ENCODE measurements at places on chromosomes 12 and 14.

DNA sequence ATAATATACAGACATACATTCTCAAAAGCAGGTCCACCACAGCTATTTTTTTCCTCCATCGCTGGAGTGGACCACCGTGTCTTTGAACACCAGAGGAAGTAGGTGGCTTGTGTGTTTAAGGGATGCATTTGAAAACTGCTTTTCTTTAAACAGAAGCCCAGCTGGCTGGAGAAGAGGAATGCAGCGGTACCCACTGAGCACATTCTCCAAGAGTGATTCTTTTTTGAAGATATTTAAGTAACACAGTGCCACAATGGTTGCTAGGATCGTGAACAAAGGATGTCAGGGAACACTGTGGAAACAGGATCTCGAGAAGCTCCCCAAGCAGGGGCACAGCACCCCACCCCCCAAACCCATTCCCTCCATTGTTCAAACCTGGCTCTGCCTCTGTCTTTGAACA is 286.6 kb upstream of the PWP1 start:
- no peak for DNase-seq

- DNase-seq = no peak
Observed at GRCh38 chr12:111842556-111843396, 748 bp downstream of the MAPKAPK5 start.

GRCh38 chr14:22210026-22210425 is 379.0 kb downstream of the DAD1 start:
- no peak for DNase-seq

GRCh38 chr12:113861708-113862312 is 104.3 kb downstream of the RBM19 start:
- DNase-seq = no peak

DNA sequence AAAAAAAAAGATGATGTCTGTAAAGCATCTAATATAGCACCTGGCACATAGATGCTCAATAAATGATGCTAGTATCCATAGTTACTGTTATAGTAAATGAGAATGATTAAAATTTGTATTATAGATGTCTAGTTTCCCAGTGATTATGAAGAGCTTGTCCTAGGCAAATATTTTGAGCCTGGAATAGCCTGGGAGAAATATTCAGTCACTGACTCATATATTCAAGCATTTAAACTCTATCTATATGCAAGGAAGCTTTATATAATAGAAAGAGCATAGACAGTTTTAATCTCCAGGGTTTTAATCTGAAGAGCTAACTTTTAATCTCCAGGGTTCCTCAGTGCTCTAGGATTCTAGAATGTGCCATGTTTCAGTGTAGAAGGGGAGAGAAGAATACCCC is 91.5 kb upstream of the VASH1 start:
- DNase-seq = no peak

DNA sequence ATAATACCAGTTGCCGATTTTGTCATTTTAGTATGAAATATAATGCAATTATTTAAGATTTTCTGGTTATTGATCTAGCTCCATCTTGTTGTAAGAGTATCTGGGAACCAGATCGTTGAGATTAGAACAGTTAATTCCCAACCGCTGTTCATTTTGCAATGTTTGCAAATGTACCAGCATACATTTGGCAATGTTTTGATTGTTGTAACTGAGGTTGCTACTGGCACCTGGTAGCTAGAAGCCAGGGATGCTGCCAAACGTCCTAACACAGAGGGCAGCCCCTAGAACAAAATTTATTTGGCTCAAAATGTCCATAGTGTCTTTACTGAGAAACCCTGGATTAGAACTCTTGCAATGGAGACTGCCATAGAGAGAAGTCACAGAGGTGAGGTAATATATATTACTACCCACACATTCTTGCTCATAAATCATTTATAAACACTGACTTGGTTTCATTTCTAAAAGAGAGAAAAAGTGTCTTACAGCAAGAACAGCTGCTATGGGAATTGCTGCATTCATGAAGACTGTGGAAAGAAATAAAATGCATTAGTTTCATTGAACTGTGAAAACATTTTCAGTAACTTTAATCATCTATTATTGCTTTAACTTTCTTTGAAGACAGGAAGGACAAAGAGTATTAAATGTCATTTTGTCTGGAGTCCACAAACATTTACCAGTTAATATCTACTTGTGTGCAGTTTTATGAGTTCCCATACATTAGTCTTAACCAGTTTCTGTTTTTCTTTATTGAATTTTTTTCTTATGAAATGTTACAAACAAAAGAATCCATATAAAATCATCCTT is 46.2 kb downstream of the ABCC9 start:
- DNase-seq = no peak

DNA sequence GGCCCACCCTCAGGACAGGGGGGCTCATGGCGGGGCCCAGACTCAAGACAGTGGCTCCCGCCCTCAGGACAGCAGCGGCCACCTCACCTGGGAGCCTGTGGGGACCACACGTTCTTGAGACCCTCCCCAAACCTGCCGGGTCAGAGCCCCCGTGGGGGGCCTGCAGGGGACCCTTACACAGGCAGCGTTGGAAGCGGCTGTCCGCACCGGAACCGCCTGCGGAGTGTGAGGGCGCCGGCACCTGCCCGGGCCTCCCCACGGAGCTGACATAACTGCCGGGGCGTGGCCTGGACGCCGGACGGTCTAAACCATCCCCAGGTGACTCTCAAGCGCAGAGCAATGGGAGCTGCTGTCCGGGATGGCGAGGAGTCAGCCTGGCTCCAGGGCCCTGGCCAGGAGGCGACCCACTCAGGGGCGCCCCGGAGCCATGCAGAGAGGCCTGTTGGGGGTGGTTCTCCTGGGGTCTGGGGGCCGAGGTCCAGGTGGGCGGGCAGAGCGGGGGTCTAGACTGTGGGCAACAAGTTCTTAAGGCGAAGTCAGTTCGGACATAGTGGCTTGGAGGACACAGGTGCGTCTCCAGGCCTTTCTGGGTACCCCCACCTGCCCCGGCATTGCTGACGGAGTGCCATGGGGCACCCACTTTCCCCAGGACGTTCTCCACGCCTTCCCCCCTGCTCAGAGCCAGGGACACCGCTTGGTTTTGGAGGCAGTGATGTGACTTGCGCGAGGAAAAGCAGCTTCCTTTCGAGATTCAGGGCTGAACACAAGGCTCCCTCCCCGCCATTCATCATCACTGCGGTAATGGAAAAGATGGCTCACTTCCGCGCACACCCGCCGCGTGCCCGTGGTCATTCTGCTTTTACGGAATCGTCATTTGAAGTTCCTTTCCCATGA is 23.2 kb downstream of the GALNT9 start:
- DNase-seq = no peak

DNA sequence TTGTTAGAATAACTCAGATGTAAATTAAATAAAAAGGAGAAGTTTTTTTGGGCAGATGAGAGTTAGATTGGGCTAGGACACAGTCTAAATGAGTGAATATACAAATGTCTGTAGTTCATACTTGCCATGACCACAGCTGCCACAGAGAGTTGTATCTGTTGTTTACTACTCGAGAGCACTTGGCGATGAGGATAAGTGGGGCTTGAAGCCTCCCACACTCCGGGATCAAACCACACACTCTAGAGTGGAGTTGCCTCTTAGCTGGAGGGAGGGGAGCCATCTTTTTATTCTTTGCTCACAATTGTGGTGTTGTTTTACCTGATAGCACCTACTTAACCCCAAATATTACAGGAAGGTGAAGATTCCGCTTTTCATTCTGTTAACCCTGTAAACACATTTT is 27.5 kb downstream of the BEST3 start:
- no peak for DNase-seq

DNA sequence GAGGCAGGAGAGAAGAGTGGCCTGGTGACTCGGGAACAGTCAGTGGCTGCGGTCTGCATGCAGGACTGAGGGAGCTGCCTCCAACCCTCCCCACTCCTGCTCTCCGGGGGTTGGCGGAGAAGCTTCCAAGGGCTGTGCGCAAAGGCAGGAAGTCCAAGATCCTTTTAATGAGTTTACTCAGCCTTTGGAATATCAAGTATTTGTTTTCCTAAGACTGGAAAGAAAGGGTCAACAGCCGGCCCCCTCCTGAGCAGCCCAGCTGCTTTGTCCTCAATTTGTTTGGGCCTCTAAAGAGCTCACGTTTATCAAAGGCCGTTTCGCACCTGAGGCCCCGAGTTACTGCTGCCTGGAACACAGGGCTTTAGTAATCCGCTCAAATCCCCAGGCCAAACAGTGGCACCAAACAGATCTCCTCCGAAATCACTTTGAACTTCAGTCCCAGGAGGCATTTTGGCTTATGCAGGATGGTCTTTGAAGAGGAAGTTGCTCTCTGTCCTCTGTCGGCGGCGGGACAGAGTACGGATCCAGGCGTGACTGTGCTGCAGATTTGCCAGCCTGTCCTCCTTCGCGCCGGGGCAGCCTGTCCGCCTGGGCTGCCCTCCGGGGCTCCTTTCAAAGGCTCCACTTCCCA is 117.2 kb upstream of the FZD10 start:
- no peak for DNase-seq

DNA sequence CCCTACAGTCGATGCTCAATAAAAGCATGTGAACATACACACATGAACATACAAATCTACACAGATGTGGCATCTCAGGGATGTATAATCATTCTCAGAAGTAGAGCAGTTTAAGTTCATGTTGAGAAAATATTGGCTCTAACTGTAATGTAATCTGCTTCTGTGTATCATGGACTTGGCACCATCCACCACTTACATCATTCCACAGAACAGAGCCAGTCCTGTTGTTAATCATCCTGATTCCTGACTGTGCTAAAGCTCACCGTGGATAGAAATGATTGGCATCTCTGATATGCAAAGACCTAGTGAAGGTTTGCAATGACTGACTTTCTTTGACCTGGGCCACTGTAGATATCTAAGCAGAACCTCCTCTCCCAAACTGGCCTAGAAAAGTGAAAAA is 1141.3 kb downstream of the BCL11B start:
- DNase-seq = no peak

DNA sequence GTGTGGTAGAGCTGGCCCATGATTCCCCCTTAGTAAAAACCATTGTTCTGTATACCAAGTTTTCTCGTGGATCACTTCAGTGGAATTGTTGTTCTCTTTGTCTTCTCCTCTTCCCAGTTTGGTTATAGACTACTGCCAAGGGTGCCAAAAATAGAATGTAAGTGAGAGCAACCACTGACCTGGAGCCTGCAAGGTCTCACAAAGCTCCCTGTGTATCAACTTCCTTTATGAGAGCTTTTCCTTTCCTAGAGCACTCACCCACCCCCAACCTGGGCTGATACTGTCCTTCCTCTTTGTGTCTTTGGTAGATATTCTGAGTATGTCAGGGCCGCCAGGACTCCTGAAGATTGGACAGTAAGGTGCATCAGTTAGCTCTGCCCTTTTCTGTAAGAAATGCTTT is 101.0 kb downstream of the SCN8A start:
- no peak for DNase-seq

DNA sequence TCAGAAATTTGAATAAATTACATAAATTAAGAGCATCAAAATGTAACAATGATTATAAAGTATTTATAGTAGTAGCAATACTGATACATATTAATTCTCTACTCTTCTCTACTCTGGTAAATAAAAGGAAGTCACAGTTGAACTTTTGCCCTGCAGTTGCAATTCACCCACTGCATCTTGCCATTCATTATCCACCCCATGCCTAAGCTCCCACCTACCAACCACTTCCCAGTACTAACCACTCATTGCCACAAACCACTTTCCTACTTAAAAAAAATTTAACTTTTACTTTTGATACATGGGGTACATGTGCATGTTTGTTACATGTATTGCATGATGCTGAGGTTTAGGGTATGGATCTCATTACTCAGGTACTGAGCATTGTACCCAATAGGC is 174.0 kb downstream of the RASSF9 start:
- DNase-seq = no peak

- no peak for DNase-seq
Observed at GRCh38 chr14:104975481-104976197, 2.5 kb downstream of the AHNAK2 start.

- DNase-seq = no peak
Observed at GRCh38 chr12:65022421-65022820, 98.7 kb downstream of the WIF1 start.

GRCh38 chr14:87745507-87746118 is 247.4 kb downstream of the GALC start:
- DNase-seq = no peak

GRCh38 chr12:6199531-6200255 is 507 bp upstream of the CD9 start:
- DNase-seq = no peak

DNA sequence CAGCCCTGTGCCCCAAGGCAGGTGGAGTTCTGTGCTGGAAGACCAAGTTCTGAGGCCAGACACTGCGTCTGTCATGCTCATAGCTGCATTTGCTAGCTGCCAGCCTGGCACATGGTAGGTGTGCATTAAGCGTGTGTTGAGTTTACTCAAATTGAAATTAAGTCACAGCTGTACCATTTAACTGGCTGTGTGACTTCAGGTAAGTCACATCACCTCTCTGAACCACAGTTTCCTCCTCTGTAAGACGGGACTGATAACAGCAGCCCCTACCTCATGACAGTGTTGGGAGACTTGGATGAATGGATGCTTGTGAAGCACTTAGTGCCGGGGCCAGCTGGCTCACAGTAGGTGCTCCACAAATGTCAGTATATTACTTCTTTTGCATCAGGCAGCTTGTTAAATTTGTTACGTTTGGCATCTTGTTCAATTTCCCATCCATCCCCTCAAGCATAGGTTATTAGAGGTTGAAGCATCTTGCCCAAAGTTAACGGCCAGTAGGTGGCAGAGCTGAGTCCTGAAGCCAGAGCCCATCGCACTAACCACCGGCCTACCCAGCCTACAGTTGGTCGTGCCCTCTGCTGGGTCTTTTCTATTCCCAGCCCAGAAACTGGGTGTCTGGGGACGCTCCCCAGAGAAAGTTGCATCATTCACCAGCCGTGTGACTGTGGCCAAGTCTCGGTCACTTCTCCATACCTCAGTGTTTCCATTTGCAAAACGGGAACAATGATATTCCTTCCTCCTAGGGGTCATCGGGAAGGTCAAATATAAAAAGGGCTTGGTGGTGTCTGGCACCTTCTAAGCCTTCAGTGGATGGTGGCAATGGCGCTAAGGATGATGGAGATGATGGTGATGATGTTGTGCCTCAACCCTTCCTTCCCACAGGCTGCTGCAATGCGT is 4.5 kb downstream of the DAO start:
- DNase-seq = peak; percentile 51

- no peak for DNase-seq
Observed at GRCh38 chr14:68726093-68726695, 66.7 kb downstream of the ZFP36L1 start.

Data from stimulated activated CD4-positive, alpha-beta T cell treated with anti-CD3 and anti-CD28 coated beads, Interleukin-1b, Interleukin-23, amount 100 ng/mL, for 1 hour (primary cell).